ENCODE measurements at places on chromosomes 1 and 21.

DNA sequence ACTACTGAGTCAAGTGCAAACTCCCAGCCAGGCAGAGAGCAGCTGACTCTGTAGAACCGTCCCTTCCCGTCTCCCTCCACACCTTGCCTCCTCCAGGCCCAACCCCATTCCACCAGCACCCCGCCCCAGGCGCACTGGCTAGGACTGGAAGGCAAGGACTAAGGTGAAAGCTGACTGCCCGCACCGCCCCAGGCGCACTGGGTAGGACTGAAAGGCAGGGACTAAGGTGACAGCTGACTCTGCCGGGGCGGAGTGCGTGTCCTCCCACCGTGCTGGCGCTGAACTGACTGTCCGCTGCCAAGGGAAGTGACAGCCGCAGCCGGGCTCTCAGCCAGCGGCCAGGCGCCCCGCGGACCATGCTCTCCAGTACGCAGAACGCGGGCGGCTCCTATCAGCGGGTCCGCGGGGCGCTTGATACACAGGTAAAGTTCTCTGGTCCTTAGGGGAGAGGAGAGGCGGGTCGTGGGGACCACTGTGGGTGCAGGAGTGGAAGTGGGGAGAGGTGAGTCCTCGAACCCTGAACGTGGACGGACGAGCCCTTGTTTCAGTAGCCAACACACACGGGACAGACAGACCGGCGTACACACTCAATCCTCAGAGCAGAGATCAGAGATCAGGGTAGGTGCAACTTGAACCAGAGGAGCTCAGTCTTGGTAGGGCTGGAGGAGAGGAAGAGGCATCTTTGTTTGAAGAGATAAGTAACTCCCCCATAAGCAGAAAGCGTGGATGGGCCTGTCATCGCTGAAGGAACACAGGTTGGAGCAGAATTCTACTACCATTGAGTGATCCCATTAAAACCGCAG, 58.0 kb downstream of the RBM11 start:
- DNase-seq: peak; percentile 67

DNA sequence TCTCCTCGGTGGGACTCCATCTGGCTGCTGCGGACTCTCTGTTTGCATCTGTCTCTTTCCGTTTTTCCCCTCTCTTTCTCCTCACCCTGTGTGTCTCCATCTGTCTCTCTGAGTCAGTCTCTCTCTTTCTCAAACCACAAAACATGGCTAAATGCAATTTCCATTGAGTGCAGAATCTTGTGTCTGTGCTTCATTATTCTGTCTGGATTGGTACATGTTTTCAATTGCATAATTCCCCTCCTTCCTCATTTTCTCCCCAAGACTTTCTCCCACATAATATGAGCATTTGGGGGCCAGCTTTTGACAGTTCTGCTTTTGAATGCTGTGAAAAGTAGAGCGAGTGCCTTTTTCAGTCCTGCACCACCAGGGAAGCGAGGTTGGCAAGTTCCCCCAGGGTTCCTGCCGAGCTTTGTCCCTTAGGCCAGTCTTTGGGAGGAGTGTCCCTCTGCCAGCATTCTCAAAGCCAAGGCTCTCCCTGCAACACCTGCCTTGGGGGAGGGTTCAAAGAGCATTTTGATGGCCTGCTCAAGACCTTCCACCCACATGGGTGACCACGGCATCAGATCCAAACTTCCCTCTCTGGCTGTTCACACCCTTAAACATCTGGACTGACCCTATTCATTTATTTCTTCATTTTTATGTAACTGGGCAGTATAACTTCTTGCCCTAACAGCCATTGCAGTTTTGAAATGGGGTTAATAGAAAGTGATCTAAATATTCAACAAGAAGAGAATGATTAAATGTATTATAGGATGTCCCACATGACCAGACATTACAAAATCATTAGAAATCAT, 32.8 kb upstream of the SCMH1 start:
- DNase-seq: no peak

DNA sequence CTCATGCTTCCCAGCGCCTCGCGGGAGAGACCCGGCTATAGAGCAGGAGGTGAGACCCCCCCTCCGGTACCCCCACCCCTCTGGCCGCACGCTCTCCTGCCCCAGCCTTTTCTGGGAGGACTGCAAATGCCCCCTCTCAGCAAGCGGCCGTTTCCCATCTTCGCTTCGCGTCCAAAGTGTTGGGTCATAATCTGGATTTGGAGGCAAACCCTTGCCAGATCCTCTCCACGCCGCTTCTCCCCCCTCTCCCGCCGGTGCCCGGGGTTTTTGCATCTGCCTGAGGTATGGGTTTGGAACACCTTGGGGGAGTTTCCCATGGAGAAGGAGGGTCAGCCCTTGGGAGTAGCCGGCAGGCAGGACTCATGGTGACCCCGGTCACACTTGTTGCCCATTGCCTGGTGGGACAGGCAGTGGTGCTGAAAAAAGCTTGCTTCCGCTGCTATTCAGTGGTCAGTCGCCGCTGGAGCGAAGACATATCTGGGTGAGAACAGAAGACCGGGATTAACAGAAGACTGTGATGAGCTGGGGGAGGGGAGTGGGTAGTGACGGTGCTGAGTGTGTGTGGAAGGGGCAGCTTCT, 935 bp downstream of the KCNK2 start:
- peak; percentile 31 for DNase-seq

DNA sequence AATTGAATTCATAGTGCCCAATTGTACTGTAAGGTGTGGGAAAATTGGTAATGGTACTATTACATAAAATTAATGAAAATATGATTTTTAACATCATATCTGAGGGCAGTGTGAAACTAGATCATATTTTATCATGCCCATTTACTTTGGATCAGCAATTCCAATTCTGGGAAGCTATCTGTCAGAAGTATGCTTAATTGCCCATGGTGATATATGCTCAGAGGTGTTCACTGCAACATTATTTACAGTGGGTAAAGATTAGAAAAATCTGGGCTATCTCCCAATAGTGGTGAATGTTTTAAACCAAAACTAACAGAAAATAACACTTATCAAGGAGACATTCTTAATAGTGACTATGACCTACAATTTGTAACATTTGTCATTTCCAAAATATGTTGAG, 1260.0 kb downstream of the BRINP3 start:
- DNase-seq: no peak

DNA sequence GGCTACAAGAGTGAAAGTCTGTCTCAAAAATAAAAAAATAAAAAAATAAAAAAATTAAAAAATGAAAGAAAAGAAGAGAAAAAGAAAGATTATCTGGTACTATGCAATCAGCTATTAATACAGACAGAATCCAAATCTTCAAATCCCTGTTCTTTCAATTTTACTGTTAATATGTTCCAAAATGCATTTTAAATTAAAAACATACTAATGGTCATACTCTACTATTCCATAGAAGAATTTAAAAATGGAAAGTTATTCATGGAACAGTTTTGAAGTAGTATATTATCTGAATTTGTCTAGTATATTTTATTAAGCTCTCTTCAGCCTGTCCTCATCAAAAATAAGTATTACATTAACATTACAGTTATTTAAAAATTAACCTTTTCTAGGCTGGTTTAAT, 430.1 kb downstream of the PTBP2 start:
- no peak for DNase-seq

GRCh38 chr1:245807306-245807705, 652.5 kb downstream of the KIF26B start:
- no peak for DNase-seq

DNA sequence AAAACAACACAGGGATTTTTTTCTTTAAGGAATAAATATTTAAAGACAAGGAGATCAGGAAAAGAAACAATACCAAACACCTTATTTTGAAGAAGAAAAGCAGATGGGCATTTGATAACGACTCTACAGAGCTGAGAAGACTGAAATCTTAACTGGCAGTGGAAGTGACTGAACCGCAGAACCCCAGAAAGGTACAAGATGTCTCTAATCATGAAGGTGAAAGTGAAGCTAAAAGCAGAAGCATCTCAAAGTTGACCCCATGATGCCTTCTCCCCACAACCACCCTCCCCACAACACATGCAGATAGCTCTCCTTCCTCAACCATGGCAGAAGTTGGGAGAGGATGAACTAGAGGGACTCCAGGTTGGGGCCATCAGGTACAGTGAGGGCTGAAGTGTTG, 129.6 kb downstream of the ZNF648 start:
- no peak for DNase-seq

DNA sequence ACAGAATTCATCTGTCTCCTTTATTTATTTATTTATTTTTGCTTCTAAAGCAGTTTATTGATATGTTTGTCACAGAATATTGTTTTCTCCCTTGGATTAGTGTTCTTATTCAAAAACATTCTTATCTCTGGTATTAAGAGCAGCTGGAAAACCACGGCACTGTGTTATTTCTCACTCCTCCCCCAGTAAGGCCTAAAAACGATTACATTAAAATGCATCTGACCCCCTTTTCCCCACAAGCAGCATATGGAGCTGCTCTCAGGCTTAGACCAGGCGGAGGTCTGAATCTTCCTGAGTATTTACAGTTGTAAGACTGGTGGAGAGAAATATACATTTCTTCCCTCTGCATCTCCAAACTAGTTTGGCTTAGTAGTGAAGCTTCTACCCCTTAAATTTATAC, 86.8 kb downstream of the HLX start:
- DNase-seq: no peak

- peak; percentile 95 for DNase-seq
Observed at GRCh38 chr1:15152318-15153183, 996 bp upstream of the TMEM51 start.

- no peak for DNase-seq
Observed at GRCh38 chr1:52474807-52475206, 70.4 kb downstream of the PRPF38A start.
